ENCODE measurements at places on chromosomes 5 and 9.

DNA sequence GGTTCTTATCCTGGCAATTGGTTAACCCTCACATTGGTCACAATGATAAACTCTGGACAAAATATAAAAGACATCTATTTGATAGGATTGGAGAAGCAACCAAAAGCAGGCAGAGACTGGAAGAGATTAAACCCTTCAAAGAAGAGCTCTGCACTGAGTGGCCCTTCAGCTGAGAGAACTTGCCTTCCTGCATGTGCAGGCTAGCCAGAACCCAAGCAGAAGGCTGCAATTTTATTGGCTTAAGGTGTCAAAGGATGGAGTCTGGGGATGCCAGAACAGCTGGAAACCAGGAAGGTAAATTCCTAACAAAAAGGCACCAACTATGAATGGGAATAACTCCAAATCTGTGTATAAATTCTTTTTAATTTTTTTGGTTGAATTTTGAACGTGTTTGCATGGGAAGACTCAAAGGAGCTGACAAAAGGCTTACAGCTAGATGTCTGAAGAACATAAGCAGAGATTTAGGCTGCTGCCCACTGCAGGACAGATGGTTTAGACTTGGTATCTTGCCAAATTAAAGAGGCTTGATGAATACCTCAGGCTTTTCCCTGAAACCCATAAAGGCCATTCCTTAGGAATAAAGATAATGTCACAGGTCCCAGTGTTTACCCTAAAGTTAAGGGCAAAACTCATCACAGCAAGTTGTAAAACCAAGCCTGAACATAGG lies 66.3 kb downstream of the NR2F1 start:
- DNase-seq: no peak

- DNase-seq: no peak
These were observed 418.8 kb downstream of the KDM4C start for GRCh38 chr9:7176561-7176960.

DNA sequence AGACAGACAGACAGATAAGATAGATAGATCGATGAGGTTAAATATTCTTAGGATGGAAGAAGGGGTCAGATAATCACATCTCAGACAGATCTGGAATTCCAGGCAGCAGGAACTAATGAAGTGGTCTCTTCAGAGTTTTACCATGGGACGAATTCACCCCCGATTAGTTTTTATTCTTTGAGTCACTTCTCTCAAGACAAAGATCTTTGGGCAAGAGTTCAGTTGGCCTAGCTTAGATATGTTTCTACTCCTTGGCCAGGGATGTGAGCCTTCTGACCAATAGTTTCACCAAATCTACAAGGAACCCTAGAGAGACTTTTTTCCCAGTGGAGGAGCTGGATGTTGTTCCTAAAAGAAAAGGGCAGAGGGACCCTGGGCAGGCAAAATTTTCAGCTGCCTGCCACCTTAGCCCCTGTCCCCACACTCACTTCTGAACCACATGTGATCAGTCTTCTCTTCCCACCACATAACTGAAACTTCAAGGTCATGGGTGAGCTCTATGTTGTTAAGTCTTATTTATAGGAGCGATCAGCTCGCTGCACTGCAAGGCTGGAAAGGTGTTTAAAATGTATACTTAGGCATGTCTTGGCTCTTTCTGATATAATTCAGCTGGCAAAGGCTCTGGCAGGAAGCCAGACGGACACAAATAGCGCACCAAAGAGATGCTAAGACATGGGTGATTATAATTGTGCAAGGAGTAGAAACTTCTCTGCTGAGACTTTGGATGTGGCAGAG lies 132.9 kb downstream of the PALM2AKAP2 start:
- no peak for DNase-seq

DNA sequence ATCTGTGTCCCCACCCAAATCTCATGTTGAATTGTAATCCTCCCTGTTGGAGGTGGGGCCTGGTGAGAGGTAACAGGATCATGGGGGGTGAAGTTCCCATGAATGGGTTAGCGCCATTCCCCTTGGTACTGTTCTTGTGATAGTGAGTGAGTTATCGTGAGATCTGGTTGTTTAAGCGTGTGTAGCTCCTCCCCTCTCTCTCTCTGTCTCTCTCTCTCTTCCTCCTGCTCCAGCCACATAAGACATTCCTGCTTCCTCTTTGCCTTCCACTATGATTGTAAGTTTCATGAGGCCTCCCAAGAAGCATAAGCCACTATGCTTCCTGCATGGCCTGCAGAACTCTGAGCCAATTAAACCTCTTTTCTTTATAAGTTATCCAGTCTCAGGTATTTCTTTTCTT lies 28.8 kb downstream of the C5orf15 start:
- no peak for DNase-seq

GRCh38 chr9:104972242-104972866 lies 44.4 kb upstream of the ABCA1 start:
- no peak for DNase-seq

GRCh38 chr9:125472562-125472925 lies 210.9 kb downstream of the GAPVD1 start:
- no peak for DNase-seq

DNA sequence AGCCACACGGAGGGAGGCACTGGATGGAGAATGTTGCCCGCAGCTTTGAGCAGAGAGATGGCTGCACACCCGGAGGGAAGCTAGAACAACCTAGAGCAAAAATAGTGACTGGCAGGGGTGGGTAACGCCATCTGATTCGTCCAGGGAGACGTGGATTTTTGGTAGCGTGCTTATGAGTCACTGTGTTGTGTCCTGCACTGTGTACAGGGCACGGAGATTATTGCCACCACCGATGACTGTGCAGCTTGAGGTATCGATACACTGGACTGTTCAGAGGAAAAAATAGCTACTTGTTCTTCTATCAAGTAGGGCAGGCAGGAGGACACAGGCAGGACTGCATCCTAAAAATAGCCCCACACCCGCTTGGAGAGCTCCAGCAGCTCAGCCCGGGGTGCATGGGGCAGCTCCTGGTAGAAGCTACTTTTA lies 6.0 kb downstream of the UBE2QL1 start:
- no peak for DNase-seq

DNA sequence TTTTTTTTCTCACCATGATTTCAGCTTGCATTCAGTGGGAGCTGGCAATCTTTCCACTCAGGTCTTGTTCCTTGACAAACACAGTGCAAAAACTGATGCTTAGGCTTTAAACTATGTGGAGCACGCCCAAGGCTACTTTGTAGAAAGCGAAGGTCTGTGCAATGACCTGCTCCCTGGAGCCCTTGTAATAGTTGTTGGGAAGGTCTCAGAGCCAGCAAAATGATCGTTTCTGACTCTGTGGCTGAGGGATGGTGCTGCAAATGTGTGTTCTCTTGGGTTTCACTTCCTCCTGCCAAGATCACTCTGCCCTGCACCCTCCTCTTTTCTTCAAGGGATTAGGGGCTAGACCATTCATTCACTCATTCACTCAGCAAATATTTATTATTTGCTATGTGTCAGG lies 249.7 kb upstream of the MAP3K1 start:
- DNase-seq: no peak

DNA sequence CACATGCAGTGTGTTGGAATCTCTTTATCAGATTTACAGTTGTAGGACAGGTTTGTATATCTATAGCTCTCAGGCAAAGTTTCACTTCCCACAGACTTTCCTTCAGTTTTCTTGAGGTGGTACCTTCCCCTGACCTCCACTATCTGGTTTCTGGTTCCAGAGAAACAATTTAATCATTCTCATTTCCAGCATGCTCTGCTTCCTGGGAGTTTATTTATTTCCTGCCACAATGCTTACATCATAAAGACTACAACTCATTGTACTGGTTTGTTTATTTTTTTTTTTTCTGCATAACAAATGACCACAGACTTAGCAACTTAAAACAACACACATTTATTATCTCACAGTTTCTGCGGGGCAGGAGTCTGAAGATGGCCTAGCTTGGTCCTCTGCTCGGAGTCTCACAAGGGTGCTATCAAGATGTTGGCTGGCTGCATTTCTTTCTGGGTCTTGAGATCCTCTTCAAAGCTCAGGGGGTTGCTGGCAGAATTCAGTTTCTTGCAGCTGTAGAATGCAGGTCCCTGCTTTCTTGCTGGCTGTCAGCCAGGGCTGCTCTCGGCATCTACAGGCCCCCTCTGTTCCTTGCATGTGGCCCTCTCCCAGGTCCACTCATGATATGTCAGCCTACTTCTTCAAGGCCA lies 247.7 kb downstream of the ENC1 start:
- no peak for DNase-seq

GRCh38 chr5:41587668-41588067 lies 77.3 kb upstream of the PLCXD3 start:
- DNase-seq: no peak

DNA sequence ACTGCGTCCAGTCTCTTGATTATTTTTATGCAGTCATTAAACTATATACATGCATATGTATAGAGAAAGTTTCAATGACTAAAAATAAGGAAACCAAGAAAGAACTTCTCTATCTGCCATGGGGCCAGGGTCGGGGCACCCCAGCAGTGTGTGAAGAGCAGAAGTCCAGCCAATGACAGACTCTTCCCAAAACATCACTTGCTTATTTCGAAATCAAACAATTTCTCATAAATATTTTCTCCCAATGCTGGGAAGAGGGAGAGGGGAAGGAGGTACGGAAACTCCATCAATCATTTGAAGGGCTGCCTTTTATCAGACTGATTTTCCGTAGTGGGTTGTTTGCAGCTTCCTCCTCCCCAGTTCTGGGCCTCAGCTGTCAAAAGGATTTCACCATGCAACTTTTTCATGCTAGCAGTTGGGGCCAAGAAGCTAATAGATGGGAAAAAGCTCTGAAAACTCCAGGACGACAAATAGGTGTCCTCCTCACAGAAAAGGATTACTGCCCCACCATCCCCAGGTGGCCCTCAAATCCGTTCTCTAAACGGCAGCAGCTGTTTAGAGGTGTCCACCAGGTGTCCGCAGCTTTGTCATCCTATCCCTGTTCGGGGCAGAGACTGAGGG lies 617 bp upstream of the FPGS start:
- DNase-seq: no peak
